ENCODE measurements at places on chromosomes 12 and 14.

GRCh38 chr14:61510736-61511557 lies 184.4 kb upstream of the HIF1A start:
- DNase-seq, result no peak

DNA sequence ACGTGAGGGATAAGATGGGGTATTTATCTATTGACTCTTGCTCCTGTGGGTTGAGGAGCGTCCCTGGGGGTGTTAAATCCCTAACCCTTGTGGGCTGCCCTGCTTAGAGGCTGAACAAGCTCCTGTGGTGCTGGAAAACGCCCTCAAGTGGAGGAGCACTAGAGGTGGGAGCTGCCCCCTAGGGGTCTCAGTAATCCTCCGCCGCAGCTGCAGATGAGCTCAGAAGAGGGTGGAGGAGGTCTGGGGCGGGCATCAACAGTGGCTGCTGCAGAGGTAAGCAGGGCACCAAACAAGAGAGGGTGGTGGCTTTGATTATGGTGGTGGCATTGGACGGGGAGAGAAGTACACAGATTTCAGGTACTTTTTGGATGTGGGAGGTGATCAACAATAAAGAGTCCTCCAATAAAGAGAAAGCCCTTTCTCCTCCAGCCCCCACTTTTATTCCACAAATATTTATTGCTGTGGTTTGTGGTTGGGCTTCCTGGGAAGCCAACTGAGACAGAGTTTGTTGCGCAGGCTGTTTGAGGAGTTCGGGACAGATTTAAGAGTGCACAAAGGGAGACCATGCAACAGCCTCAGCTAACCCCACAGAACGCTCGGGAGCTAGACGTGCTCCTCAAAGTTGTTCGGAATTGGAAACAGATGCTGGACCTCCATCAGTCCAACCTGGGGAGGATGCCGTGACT lies 179.9 kb downstream of the ADCK1 start:
- peak; percentile 52 for DNase-seq

- no peak for DNase-seq
Measured at GRCh38 chr12:89529738-89530137, 3.9 kb upstream of the POC1B start.

DNA sequence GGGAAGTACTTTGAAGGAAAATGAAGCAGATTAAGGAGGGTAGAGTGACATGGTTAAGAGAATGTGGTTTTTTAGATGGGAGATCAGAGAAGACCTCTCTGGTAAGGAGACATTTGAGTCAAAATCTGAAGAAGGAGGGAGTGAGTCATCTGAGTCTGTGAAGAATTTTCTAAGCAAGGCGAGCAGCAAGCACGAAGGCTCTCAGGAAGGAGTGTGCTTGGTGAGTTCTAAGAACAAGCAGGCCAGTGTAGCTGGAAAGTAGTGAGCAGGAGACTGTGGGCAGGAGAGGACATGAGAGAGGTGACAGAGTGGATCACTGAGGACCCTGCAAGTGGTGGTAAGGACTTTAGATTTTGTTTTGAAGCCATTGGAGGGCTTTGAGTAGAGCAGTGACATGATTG lies 76.3 kb upstream of the FUT8 start:
- no peak for DNase-seq

- DNase-seq, result no peak
Measured at GRCh38 chr14:89430391-89431236, 13.6 kb upstream of the FOXN3 start.

GRCh38 chr14:68164711-68165113 lies 345.1 kb downstream of the RAD51B start:
- DNase-seq, result no peak

DNA sequence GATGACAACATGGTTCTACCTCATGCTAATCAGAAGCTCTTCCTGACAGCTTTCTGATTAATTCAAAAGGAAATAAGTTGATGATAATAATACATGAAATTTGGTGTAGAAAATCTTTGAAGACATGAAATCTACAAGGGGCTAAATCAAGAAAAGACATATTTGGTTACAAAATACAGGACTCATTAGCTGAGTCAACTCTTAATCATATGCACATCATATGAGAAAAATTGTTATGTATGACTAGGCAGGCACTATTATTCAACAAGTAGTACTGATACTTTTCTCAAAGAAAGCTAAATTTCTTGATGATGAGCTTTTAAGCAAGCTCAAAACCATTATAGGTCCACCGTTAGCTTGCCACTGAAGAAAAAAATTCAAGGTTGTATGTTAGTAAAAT lies 7.1 kb downstream of the ABCC9 start:
- no peak for DNase-seq

Measured in posterior cingulate gyrus (tissue), 11 donors.